ENCODE measurements at places on chromosomes 6 and 20. TPM values are rescaled to one million over a fixed set of nuclear protein-coding genes. Genes with fewer than 3 reads are reported as not detected.

FAM83C gene
- not detected for total RNA-seq

CFAP61 gene
- 1.9 TPM for total RNA-seq

HLA-DQB2 gene
- 1.3 TPM for total RNA-seq

KCNK15 gene
- 1.4 TPM for total RNA-seq

PRDM1 gene
- total RNA-seq = 1.9 TPM

SCUBE3 gene
- 0.12 TPM for total RNA-seq

GSTA3 gene
- not detected for total RNA-seq

FRMD1 gene
- total RNA-seq = 0.08 TPM

BTN1A1 gene
- not detected for total RNA-seq

CYP39A1 gene
- 6.3 TPM for total RNA-seq

LST1 gene
- 8.5 TPM for total RNA-seq

MUC21 gene
- not detected for total RNA-seq

RAET1L gene
- total RNA-seq = not detected

ZNF512B gene
- 7.0 TPM for total RNA-seq

Data from right atrium auricular region (tissue), 2 donors.